Cardiac fibroblast (primary cell): ENCODE measurements at places on chromosomes 4 and X.
A peak's percentile ranks its signal among the peaks of the same experiment; 100 is the strongest.

GRCh38 chrX:1534301-1535168 lies 2.5 kb downstream of the P2RY8 start:
- DNase-seq: no peak

DNA sequence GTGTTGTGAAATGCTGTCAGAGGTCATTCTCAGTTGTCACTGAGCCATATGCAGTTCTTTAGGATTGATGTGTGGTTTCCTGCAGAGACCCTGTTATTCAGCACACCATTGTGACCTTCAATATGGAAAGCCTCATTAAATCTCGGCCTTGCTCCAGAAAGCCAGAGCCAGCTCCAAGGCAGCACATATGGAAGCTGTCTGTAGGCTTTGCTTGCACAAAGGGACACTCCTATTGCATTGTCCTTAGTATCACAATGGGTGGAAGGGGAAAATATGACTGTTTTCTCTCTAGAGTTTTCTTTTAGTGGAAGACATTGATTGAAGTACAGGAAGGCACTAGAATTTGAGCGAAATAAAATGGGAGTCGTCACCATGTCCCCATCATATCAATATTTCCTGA lies 179.0 kb downstream of the CEP135 start:
- peak; percentile 64 for DNase-seq

GRCh38 chr4:80196259-80196921 lies 913 bp upstream of the PRDM8 start:
- no peak for DNase-seq

DNA sequence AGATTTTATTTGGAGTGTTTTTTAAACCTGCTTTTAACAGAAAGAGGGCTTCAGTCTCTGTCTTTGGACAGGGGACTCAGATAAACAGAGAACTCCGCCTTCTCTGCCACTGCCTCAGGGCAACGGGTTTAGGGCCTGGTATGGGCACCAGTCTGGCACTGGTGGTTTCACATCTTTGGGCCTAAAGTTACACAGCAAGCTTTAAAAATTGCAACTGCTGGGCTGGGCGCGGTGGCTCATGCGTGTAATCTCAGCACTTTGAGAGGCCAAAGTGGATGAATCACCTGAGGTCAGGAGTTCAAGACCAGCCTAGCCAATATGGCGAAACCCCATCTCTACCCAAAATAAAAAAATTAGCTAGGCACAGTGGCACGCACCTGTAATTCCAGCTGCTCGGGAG lies 10.3 kb upstream of the NAT8L start:
- peak; percentile 18 for DNase-seq

DNA sequence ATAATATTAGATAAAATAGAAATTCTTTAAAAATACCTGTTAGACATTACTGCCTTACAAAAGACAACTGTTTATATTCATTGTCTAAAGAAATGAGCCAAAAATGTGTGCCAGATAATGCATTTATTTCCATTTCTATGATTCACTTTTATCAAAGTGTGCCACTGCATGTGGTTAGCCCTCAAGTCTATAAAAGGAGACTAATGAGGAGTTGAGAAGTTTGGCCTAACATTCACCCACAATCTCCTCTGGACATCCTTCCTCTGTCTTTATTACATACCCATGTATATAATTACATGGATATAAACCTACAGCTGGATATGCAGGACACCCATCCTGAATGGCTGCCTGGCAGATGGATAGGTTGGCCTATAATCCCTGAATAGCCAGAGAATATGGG lies 42.6 kb upstream of the PDE5A start:
- DNase-seq: no peak
